Stimulated activated CD8-positive, alpha-beta memory T cell treated with anti-CD3 and anti-CD28 coated beads, Interleukin-4, amount 100 ng/mL, for 1 hour (primary cell): ENCODE measurements at places on chromosomes 2 and 18.
A peak's percentile ranks its signal among the peaks of the same experiment; 100 is the strongest.

- peak; percentile 86 for DNase-seq
Observed at GRCh38 chr2:227324995-227325838, at the start of gene MFF. Gene MFF (plus strand): TSS chr2:227325251. CDS start chr2:227330666, 5,415 bp downstream.

- DNase-seq = no peak
Observed at GRCh38 chr2:181850936-181851560, 40.5 kb upstream of the ITPRID2 start.

DNA sequence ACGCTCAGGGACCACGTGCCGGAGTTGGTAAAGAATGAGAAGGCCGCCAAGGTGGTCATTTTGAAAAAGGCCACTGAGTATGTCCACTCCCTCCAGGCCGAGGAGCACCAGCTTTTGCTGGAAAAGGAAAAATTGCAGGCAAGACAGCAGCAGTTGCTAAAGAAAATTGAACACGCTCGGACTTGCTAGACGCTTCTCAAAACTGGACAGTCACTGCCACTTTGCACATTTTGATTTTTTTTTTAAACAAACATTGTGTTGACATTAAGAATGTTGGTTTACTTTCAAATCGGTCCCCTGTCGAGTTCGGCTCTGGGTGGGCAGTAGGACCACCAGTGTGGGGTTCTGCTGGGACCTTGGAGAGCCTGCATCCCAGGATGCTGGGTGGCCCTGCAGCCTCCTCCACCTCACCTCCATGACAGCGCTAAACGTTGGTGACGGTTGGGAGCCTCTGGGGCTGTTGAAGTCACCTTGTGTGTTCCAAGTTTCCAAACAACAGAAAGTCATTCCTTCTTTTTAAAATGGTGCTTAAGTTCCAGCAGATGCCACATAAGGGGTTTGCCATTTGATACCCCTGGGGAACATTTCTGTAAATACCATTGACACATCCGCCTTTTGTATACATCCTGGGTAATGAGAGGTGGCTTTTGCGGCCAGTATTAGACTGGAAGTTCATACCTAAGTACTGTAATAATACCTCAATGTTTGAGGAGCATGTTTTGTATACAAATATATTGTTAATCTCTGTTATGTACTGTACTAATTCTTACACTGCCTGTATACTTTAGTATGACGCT, 5.8 kb downstream of the MYCN start:
- DNase-seq = no peak

DNA sequence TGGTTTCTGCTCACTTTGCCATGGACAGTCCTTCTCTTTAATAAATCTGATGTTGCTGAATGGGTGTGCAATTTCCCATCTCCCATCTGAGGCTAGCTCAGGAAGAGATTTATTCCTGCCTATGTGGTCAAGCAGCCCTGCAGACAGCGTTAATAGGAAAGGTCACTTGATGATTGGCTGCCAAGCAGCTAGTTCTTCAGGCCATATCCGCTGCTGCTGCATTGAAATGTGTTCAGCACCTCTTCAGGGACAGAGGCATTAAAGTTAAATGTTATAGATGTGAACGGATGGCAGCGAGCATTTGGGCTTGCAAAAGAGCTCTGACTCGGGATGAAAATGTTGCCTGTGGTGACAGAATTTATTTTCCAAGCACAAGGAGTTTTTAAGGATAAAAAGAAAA, 474.2 kb downstream of the PIK3C3 start:
- no peak for DNase-seq

DNA sequence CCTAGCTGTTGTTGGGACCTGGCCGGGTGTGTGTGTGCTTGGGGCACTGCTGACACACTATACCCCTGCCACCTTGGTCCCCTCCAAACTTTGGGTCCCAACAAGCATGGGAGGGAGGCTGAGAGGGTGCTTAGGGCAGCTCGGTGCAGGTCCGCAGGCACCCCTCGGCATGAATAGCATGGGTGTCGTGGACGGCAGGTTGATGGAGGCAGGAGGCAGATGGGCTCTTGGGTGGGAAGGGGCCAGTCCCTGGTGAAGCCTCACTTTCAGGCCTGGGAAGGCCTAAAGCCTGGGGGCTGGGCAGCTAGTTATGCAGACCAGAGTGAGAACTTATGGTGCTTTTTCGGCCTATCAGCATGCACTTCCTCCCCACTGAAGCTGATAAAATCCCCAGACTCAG, 164.2 kb downstream of the CDH19 start:
- no peak for DNase-seq

DNA sequence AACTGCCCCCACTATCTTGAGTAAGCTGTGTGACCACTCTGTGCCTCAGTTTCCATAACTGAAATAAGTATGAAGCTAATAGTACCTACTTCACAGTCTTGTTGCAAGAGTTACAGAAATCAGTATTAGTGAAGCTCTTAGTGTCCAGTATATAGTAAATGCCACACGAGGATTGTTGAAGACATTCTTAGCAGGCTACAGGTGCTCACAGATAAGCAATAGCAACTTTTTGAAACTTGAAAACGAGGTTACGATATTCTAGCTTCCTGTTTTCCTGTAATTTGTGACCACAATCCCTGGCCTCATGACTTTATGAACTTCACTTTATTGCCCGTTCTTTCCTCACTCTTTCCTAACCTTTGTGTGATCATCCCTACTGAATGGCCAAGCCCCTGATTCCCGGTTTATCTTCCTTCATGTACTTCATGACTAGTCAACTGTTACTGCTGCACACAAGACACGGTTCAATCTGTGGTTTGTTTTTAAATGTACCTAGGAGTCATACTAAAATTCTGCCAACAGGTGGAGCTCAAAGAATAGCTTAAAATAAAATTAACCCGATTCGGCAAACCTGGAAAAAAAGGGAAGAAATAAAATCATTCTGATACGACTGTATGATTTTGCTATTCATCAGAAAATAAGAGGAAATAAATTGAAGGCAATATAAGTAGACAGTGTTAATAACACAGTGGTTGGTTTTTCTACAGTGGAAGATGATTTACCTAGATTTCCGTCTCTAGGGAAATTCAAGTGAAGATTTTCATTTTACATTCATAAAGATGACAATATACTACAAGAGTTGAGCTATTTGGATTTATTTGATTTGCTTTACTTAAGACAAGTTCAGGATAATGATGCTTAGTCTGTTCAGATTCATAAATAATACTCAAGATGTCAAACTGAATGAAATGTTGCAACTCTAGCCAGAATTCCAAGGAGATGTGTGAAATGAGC, 38.1 kb upstream of the STAT1 start:
- DNase-seq = no peak

DNA sequence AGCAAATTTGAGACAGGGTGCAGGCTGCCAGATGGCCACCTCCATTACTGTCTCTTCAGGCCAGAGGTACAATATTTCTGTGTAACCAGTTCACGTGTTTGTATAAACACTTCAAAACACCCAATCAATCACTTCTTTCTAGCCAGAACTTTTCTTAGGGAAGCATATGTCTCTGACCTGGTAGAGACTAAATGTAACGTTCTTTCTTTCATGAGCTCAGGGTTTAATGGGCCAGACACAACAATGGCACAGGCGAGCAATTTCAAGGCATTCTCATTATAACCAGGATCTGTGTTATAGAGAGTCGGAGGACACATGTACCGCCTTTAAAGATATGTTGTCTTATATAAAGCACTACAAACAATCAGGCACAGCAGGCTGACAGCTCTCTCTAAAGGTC, 1846.4 kb upstream of the PIK3C3 start:
- DNase-seq = no peak

GRCh38 chr2:236984046-236984445, 101.6 kb upstream of the COPS8 start:
- no peak for DNase-seq

GRCh38 chr2:200319548-200320337, 13.2 kb downstream of the SPATS2L start:
- no peak for DNase-seq

DNA sequence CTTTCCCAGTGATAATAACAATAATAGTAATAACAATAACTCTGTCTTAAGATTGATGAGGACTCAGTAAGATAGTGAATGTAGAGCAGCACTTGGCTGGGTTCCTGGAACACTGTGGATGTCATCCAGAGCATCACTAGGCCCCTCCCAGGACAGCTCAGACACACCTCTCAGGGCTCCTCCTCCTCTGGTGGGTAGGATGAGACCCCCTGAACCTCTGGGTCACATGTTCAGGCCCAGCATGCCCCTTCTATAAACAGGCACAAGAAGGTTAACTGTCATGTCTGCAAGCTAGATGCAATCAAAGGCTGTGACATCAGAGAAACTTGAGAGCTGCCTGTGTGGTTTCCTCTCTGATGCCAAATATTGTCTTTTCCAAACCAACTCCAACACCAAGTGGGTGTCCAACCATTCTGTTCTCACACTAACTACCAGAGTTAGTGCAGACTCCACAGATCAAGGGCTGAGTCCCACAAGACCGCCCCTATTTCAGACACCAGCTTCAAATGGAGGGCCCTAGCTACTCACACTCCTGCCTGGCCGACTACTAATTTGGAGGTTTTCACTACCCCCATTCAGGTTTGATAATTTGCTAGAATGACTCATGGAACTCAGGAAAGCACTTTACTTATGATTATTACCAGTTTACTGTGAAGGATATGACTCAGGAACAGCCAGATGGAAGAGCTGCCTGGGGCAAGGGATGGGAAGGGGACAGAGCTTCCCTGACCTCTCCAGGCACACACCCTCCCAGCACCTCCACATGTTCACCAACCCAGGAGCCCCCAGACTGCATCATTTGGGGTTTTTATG, 46.4 kb upstream of the BZW1 start:
- no peak for DNase-seq

DNA sequence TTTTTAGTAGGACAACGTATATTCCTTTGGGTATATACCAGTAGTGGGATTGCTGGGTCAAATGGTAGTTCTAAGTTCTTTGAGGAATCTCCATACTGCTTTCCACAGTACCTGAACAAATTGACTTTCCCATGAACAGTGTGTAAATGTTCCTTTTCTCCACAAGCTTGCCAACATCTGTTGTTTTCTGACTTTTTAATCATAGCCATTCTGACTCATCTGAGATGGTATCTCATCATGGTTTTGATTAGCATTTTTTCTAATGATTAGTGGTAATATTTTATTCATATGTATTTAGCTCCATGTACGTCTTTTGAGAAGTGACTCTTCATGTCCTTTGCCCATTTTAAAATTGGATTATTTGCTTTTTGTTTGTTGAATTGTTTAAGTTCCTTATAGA, 58.4 kb upstream of the CERS6 start:
- no peak for DNase-seq

DNA sequence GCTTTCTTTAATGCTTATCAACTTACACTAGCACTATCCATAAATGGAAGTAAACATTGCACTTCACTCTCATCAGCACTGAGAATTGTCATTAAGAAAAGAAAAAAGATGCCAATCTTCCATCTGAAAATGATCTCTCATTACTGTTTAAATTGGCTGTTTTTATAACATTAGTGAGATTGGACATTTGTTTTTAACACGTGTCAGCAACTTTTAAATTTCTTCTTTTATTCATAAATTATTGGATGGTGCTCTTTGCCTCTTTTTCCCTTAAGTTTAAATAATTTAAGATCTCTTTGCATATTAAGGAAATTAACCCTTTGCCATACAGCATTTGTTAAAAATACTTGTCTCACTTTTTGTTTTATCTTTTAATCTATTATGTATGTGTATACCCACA, 146.5 kb upstream of the CHST9 start:
- no peak for DNase-seq

- no peak for DNase-seq
Observed at GRCh38 chr2:156896294-156896693, 361.2 kb upstream of the GALNT5 start.

- no peak for DNase-seq
Observed at GRCh38 chr2:236209535-236209934, 41.3 kb upstream of the GBX2 start.

- DNase-seq = no peak
Observed at GRCh38 chr2:52934323-52934898, 833.2 kb upstream of the CHAC2 start.

- DNase-seq = no peak
Observed at GRCh38 chr2:43841949-43842865, 3.4 kb downstream of the ABCG8 start.

DNA sequence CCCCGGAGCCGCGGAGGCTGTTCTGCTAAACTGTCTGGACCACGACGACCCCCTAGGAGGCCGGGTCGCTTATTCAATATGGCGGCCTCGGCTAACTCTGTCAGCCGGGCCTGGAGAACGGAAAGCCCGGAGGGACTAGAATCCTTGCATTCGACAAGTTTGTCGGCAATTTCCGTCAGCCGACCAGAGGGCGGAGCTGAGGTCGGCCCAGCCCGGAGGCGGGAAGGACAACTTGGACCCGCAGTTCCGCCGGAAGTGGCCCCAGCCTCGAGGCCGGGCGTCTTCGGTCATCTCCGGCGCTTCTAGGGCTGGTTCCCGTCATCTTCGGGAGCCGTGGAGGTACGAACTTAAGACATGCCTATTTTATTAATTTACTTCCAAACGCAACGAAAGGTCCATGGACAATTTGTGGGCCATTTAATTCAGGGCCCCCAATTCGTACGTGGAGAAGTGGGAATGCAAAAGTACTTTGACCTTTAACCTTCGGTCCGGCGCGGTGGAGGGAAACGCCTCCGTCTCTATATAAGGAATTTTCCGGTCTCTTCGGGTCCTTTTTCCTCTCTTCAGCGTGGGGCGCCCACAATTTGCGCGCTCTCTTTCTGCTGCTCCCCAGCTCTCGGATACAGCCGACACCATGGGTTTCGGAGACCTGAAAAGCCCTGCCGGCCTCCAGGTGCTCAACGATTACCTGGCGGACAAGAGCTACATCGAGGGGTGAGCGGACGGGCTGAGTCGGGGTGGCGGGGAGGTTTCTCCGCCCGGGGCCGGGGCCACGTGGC, at the start of the genes EEF1B2 and NDUFS1:
EEF1B2 (plus strand) TSS at position 550 of the 779 bp plus-strand sequence; CDS start at position 635, 85 bp downstream.
NDUFS1 (minus strand) TSS at position 99 of the 779 bp plus-strand sequence. CDS start 5,766 bp downstream, outside the sequence.
- peak; percentile 94 for DNase-seq

GRCh38 chr2:68119504-68119903, 38.2 kb upstream of the PNO1 start:
- DNase-seq = no peak

- no peak for DNase-seq
Observed at GRCh38 chr2:190501702-190502407, 32.7 kb downstream of the NEMP2 start.

DNA sequence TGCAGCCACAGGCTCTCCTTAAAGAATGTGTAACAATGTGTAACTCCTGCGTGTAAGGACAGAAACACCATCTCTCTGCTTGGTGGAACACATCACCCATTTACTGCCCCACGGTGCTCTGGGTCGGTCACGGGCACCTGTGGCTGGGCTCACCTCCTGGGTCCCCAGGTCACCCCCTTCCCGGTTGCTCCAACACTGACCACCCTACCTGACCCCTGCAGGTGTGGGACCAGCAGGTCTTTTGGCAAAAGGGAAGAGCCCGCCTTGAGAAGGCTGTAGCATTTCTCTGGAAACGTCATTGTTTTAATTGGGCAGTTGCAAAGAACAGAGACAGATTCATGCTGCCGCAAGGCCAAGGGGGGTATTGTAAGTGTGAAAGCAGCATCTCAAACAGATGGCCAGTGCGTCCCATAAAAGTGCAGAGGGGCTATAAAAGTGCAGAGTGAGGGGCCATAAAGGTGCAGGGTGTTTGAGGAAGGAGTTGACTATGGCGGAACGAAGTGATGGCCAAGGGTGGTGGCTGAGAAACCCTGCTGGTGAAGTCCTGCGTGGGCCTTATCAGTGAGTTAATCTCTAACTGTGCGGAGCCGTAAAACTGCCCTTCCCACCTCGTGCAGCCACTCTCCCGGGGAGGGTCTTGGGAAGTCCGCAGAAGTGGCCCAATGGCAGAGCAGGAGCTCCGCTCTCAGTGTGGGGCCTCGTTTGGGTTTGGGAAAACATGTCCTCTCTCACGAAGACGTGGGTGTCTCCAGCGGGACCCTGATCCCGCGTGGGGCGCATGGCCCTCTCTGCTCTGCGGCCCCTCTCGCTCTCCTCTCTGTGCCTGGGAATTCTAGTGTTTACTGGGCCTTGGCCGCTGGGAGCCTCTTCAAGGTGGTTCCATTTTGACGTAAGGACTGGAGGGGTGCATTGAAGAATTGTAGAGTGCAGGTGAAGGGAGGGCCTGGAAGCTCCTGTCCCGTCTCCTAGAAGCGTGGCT, 13.7 kb upstream of the NEU4 start:
- DNase-seq = no peak
